NCI-H774 (cell line): ENCODE measurements at places on chromosomes 13 and 19.

DNA sequence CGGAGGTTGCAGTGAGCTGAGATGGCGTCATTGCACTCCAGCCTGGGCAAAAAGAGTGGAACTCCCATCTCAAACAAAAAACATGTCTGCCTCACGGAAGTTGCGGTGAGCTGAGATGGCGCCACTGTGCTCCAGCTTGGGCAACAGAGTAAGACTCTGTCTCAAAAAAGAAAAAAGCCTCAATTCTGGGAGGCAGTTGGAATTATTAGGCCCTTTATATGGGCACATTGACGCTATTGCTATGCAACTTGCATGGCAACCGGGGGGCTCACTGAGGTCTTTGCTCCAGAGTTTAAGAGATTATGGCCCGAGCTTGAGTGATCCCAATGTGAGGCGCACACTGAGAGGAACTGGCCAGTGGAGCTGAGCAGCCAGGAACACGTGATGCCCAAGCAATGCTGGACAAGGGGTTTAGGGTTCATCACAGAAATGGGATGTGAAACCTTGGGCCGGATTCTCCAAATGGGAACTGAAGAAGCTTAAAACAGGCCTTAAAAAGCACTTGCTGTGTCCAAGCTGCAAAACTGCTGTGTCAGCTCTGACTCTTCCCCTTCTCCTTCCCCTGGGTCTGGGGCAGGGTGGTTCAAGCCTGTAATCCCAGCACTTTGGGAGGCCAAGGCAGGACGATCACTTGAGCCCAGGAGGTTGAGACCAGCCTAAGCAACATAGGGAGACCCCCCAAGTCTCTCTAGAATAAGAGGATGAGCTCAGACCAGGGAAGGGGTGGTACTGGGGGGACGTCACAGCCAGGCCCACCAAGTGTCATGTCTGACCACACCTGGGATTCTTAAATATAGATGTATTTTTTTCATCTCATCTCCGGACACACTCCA lies 2.5 kb downstream of the FTL start:
- DNase-seq = no peak

DNA sequence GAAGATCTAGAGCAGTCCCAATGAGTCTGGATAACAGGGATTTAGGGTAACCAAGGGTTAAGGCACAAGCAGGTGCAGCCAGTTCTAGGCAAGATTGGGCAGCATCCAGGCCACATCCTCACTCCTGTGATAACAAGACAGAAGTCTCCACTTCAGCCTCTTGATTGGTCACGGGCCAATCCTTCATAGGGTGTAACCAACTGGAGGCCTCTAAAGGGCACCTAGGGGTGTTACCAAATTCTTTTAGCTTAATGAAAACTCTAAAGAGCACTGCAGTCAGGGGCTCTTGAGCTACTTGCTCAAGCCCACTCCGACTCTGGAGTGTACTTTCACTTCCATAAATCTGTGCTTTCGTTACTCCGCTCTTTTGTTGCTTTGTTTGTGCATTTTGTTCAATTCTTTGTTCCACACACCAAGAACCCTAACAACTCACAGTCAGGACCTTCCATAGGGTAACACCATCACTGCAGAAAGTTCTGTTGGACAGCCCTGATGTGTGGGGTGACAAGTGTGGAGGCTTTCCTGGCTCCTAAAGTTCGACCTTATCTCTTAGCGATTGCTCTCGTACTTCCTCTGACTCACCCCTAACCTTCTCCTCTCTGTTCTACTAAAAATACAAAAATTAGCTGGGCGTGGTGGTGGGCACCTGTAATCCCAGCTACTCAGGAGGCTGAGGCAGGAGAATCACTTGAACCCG lies 36.1 kb downstream of the ZSWIM9 start:
- DNase-seq = no peak

GRCh38 chr19:8168537-8168936 lies 19.1 kb upstream of the FBN3 start:
- no peak for DNase-seq

- DNase-seq = no peak
Measured at GRCh38 chr19:7644550-7644877, 7.6 kb downstream of the STXBP2 start.

GRCh38 chr19:44846455-44847143 lies 502 bp downstream of the NECTIN2 start:
- DNase-seq = no peak

DNA sequence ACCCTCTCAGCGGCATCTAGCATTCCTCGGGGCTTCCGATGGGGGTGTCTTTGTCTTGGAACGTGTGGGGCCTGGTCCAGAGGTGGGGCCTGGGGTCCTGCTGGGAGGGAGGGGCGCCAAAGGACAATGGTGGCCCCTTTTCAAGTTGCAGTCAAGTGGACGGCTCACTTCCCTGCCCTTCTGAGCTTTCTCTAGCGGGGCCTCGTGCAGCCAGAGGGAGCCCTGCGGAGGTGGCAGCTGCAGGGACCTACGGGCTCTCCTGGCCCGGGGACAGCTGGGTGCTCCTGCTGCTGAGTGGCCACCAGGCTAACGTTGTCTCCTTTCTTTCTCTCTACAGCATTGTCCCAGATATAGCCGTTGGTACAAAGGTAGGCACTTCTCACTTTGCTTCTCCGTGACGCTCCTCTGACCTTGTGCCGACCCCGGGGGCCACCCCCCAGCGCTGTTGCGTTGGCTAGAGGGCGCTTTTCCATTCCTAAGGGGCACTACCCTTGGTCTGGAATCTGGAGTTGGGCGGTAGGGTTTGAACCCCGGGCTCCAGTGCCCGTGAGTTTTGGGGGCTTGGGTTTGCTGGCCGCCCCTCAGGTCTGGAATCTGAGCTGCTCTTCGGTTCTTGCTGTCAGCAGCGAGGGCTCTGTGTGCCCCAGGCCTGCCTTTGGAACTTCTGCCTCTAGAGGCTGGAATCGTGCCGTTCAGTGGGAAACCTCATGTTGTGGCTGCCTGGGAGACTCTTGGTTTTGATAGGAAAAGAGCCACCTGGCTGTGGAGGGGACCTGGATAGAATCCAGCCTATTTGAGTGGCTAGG lies 2.0 kb downstream of the PTBP1 start:
- no peak for DNase-seq

DNA sequence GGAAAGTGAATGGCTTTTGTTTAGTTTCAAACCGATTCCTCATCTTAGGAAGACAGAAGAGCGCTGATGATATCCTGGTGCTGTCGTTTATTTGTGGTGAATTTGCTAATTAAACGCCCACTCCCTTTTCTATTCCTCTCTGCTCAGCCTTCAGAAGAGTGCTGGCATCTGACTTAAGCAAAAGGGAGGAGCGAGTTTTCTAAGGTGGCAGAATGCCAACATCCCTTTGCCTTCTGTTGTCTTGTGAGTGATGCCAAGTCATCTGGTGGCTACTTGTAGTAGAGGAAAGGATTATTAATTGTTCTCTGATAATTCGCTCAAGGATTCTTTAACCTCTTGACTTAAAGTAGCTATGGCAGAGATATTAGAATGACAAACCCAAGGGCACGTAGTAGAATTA lies 68.1 kb downstream of the ERCC5 start:
- DNase-seq = no peak

GRCh38 chr13:52723181-52723580 lies 16.4 kb downstream of the CNMD start:
- no peak for DNase-seq

- no peak for DNase-seq
Measured at GRCh38 chr19:54024660-54025059, 33.2 kb downstream of the CACNG6 start.

GRCh38 chr19:1655987-1656608 lies 3.7 kb upstream of the TCF3 start:
- no peak for DNase-seq

DNA sequence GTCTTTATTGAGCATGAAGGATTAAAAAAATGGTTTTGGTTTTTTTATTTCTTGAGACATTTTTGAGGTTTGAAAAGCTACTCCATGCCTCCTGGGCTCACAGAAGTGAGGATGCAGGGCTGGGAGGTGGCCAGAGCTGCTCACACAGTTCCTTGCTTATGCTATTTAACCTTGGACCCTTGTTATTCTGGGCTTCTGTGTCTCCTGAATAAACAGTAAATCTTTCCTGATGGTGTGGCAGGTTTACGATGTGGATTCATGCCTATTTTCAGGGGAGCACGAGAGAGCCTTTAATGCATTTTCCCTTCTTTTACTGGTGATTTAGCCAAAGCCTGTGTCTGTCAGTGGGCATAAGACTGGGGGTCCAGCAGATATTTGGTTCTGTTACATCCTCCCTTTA lies 34.3 kb upstream of the PCDH8 start:
- DNase-seq = no peak

- DNase-seq = no peak
Measured at GRCh38 chr13:105513448-105513847, 1022.0 kb downstream of the EFNB2 start.

- no peak for DNase-seq
Measured at GRCh38 chr13:28744091-28744536, 25.3 kb upstream of the SLC46A3 start.

GRCh38 chr13:73922493-73923393 lies 211.5 kb downstream of the KLF12 start:
- no peak for DNase-seq

DNA sequence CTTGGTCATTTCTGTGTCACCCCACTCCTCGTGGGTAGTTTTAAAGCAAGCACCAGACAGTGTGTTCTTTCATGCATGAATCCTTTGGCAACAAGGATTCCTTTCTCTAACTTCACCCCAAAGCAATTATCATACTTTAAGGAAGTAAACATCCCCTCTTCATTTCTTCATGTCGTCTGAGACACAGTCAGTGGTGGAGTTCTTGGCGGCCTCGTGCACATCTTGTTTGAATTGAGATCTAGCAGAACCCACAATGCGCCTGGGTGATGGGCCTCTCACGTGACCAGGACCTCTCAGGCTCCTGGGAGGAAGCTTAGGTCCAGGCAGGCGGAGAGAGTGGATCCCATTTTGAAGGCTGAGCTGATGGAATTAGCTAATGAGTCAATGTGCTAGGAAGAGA lies 2.6 kb downstream of the ACSBG2 start:
- no peak for DNase-seq

DNA sequence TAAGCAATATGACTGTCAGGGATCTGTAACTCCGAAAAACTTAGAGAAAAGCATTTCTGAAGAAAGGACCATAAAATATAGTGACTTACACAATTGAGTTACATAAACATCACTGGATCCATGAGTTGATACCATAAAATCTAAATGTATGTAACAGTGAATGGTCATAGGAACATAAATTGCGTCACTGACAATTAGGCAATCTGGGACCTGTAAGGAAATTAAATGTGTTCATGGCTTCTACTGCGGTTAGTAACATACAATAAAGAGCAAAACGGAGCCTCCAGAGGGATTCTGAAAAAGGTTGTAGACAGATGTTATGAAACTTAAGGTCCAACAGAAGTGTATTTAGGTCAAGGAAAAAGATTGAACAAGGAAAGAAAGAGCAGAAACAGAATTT lies 27.1 kb downstream of the POU4F1 start:
- no peak for DNase-seq
